ENCODE measurements at places on chromosomes 5 and 9.

DNA sequence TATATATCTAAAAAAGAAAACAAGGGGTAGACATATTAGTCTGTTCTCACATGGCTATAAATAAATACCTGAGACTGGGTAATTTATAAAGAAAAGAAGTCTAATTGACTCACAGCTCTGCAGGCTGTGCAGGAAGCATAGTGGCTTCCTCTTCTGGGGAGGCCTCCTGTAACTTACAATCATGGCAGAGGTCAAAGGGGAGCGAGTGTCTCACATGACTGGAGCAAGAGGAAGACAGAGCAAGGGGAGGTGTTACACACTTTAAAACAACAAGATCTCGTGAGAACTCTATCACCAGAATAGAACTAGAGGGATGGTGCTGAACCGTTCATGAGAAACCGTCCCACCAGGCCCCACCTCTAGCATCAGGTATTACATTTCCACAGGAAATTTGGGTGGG, 616.8 kb downstream of the TLE4 start:
- no peak for DNase-seq

DNA sequence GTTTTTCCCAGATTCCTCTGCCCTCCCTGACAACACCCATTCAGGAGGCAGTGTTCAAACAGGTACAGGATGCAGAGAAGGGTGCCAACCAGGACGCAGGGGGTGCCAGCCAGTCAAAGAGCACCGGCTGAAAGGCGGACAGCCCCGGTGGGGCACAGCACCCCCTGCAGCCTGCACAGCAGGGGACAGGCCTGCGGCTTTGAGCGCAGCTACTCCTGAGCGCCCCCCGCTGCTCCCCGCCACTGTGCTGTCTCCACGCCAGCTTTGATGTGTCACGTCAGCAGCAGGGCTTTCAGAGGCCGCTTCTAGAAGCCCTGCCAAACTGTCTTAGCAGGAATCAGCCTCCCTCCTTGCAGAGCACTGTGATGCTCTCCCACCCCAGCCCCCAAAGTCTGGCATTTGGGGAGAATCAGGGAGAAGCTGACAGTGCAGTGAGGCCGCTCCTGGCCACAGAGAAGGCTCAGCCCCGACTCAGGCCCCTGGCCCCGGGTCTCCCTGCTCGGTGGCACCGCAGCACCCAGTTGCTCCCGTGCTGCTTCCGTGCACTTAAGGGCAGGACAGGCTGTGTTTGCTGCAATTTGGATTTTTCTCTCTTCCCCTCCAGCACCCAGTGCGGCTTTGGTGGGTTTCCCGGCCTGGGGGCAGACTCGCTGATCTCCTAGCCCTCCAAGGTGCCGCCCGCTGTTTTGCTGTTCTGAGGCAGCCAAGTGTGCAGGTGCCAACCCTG, 20.3 kb downstream of the AK8 start:
- DNase-seq, result no peak

- no peak for DNase-seq
Measured at GRCh38 chr5:141476132-141476911, 556 bp downstream of the PCDHGC3 start.

DNA sequence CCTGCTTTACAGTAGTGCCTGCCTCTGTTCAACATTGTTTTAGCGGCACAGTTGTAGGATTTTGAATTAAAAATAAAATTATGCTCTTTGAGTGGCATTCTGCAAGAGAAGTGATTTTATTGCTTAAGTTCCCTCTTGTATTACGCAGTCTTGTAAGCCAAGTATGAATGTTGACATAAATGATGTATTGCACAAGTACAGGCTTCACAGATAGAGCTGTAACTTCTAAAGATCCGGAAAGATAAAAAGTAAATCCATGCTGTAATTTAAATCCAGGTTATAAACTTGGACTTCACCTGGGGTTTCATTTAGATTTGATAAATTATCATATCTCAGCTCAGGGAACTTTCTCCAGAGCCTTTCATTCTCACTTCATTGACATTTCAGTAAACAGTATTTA, 1114.7 kb downstream of the PTPRD start:
- no peak for DNase-seq

DNA sequence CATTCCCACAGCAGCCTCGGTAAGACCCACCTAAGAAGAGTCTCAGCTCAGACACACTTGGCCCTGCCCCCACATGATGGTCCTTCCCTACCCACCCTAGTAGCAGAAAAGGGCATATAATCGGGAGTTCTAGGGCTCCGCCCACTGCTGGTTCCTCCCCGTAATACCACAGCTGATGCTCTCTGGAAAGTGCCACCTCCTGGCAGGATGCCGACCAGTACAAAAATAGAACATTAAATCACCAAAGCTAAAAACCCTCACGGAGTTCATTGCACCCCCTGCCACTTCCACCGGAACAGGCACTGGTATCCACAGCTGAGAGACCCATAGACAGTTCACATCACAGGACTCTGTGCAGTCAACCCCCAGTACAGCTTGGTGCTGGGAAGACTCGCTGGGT, 271.3 kb downstream of the KIAA0825 start:
- no peak for DNase-seq

GRCh38 chr5:160921-161802, 30.1 kb upstream of the LRRC14B start:
- no peak for DNase-seq

Measured in stimulated activated CD4-positive, alpha-beta T cell treated with anti-CD3 and anti-CD28 coated beads, TNF-alpha, amount 100 ng/mL, for 4 hours (primary cell).